ENCODE measurements at places on chromosomes 1 and 21. TPM values are rescaled to one million over a fixed set of nuclear protein-coding genes. Genes with fewer than 3 reads are reported as not detected.

DNA sequence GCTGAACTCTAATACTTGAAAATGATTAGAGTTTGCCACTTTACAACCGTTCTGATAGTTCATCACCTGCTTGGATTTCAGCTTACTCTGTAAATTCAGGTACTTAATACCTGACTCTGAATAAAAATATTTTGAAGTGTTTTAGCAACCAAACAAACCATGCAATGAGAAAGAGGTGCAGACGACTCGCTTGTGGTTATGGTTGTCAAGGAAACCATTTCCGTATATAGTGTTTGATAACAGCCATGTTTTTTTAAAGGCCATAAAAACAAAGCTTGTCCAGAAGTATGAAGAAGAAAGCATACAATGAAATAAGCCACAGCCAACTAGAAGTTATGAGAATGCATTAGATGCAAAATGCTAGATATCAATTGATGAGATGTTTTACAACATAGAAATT is 167.2 kb upstream of the HMCN1 start:
- no peak for DNase-seq

DNA sequence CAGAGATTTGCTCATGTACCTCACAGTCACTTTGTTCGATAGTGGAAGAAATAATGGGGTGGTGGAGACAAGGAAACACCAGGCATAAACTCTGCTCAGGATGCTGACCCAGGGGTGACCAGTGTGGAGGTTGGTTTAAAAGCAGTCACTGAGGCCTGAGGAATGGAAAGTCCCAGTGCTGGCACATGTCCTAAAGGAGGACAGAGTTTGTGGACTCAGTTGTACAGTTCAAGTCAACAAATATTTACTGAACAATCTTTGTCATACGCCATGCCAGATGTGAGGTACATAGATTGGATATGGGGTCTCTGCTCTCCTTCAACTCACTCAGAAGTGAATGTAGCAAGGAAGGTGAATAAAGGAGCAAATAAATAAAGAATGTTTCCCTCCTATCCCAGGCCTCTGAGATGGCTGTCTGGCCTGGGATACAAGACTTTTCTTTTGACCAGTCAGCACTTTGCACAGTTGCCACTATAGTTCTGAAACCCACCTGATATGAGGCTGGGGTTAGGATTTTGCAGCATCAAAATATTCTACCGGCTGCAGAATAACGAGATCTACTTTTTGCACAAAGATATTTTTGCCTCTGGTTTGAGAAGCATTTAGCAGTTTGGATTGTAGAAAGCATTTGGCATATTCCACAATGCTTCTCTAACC is 7.9 kb upstream of the GFI1 start:
- DNase-seq = no peak

DNA sequence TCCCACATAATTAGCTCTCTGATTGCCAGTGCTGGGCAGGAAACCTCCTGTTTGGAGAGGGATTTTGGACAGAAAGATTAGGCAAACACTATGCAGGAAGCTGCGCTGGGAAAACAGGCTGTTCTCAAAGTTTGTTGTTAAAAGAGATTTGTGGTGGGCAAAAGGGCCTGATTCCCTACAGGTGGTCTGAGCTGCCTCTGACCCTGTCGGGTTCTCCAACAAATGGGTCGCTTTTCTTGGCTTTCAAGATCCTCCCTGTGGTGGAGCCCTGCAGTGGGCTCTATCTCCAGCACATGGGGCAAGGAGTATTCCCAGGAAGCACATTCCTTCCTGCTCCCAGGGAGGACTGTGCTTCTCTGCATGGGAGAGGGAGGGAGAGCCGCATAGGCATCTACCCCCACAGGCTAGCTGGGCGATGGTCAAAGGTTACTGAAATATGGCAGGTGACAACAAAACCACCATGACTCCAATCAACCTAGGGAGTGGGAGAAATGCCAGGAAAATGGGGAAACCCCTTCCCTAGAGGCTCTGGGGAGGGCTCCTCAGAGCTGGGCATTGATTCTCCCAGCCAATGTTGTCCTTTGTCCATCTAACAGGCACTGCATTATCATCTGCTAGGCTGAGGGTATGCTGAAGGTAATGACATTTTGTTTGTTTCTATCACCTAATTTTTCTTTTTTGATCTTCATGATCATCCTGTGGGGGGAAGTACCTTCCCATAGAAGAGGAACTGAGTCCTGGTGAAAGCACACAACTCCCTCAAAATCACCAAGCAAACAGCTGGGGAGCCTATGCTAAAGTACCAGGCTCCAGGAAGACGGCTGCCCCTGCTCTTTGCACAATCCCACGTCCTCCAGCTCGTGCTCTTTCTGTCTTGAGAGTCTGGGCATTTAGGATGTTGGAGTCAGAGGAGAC is 85.3 kb downstream of the PLXNA2 start:
- DNase-seq = no peak

DNA sequence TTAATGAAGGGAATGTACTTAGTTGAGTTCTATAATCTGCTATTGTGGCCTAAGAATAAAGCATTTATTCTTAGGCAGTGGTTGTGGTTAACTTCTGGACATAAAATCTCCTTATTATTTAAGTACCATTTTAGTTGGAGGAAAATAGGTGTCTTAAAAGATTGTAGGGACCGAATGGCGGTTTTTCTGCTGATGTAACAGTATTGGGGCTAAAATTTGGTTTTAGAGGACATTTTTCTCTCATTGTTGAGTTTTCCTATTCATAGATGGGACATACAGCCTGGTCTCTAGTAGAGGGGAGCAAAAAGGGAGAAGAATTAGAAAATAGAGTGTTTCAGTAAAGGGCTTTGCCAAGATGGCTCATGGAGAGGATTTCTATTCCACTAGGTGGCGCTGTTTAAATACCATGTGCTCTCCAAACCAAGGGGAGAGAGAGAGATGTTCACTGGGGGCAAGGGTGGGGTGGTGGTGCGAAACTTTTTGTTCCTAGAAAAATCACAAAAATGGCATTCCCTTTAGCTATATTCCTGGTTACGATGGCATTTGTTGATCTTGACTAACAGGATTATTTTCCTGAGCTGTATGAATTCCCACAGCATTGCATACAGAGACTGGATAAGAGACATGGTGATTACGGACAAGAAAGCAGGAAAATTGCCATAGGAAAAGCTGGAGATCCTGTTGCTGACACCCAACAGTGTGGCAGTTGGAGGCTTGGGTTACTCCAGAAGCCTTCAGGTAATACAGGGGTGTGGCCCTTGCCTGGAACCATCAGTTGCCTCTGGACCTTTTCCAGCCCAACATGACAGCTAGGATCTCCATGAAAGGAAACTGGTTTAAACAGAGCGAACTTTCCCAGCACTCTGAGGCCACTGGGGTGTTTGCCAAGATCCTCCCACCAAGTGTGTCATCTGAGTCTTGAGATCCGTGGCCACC is 18.2 kb upstream of the FCGR2A start:
- no peak for DNase-seq

DNA sequence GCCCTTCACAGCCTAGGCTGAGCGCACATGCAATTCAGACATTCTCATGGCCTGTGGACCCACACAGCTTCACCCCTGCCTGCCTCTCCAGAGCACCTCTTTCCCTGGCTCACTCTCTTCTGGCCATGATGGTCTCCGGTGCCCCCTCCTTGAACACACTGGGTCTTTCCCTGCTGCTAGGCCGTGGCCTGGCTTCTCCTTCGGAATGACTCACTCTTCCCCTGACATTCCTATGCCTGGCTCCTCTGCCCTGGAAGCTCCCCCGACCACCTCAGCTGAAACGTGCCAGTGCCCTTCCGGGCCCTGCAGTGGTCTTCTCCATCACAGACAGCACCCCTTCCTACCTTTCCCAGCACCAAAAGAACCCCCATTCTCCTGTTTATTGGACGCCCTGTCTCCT is 28.3 kb downstream of the EPHA8 start:
- DNase-seq = no peak

- DNase-seq = no peak
Observed at GRCh38 chr1:224922404-224923164, 6.9 kb upstream of the DNAH14 start.

- DNase-seq = no peak
Observed at GRCh38 chr1:5975133-5975880, 16.9 kb downstream of the NPHP4 start.

GRCh38 chr1:218182455-218182854 is 102.6 kb upstream of the RRP15 start:
- no peak for DNase-seq

DNA sequence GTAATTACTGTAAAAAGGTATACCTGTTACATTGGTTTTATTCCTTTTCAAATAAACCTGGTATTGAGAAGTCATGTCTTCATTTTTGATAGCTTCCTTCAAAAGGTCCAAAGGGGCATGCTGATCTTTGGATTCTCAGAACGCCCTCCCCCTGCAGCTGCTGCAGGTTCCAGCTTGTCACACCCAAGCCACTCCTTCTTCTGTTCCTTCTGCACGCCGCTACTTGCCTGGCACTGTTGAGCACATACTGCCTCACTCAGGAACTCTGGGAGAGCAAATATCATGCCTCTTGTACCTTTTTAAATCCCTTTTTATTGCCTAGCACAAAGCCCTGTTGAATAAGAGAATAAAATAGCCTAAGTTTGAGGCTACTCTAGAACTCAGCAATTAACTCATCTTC is 136.9 kb downstream of the BARHL2 start:
- no peak for DNase-seq

DNA sequence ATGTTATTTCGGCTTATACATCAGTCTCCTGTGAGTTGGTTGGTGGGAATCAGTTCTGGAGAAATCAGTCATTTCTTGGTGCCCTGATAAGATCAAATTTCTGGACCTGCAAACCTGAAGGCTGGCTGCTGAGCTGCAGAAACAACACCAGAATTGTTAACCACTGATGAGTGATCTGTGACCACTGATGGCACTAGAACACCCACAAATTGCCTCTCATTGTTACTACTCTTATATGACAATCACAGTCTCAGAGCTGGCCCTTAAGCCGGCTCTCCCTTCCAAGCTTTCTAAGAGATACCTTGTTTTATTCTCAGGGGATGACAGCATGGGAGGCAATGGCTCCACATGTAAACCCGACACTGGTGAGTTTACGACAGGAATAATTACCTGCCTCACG is 1.9 kb downstream of the C1orf162 start:
- no peak for DNase-seq

DNA sequence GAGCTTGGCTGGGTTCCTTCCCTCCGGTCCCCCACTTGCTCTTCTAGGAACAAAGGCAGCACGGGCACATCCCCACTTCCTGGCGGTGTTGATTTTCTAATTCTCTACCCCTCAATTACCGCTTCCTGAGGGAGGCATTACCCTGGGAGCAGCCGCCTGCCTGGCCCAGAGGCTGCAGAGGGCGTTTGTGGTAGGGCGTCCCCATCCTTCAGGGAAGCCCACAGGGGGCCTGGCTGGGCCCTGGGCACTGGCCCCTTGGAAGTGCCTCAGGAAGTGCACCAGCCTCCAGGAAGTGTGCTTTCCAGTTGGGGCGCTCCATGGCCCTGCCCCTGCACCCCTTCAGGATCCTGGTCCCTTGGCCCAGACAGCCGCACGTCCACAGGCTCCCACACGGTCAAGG is 42.1 kb upstream of the CASZ1 start:
- no peak for DNase-seq

- DNase-seq = peak; percentile 53
Observed at GRCh38 chr1:29508458-29509107, 272.3 kb downstream of the PTPRU start.

DNA sequence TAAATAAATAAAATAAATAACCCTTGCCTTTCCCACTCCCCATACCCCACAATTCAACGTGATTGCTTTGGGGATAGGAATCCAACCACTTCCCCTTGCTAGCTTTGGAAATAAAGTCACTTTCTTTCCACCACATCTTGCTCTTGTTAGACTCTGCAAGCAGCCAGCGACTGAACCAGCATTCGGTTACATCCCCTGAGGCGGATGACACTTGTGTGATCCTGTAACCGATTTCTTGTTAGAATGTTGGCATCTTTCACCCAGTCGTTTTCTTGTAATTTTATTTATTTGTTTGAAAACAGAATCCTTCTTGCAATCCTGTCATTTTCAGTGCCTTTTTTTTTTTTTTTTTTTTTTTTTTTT is 1.6 kb upstream of the IFNGR2 start:
- no peak for DNase-seq

DNA sequence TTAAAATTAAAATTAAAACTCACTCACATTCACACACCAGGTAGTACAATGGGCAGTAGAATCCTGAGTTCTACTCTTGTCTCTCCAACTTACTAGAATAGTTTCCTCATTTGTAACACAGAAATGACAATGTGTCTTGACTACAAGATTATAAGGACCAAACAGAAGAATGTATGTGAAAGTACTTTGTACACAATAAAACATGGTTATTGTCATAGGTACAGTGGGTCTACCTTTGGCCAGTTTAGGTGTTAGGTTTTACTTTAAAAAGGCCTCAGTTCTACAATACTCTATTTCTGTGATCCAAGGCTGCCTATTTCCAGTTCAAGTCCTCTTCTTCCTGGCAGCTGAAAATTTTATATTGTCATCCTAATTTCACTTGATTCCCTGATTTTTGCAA is 50.2 kb downstream of the LUZP1 start:
- no peak for DNase-seq

- DNase-seq = no peak
Observed at GRCh38 chr1:242530761-242531160, 6.3 kb upstream of the PLD5 start.

GRCh38 chr1:28642056-28642846 is 616 bp downstream of the TAF12 start:
- DNase-seq = no peak

- DNase-seq = no peak
Observed at GRCh38 chr1:8889103-8889846, 10.8 kb upstream of the ENO1 start.

- no peak for DNase-seq
Observed at GRCh38 chr1:206550446-206550845, 43.1 kb downstream of the RASSF5 start.

DNA sequence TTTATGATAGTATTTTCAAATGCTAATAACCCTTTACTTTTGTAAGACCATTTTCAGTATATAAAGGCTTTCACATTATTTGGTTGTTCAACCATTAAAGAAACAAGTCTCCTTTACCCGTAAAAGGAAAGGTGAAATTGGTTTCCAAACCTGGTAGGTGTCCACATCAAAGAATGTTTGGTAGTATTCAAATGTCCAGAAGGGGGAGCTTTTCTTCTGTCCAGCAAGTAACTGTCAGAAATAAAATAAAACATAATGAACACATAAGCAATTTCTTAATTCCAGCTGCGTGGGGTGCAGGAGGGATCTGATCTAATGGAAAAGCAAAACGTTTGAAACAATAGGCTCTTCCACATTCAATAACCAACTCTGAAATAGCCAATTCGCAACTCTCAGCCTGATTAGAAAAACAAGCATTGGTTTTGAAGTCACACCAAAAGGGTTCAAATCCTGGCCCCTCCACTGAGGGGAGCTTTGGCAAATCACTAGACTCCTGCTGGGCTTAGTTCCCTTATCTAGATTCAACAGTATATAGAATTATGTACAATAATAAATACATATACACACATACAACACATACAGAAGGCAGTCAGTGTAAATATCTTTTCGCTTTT is 11.0 kb downstream of the YIPF1 start:
- DNase-seq = no peak

- DNase-seq = no peak
Observed at GRCh38 chr1:105544475-105544874, 1512.0 kb upstream of the PRMT6 start.

- no peak for DNase-seq
Observed at GRCh38 chr1:183926983-183927382, 110.5 kb downstream of the COLGALT2 start.

The OXCT2 gene
- total RNA-seq = not detected

The KAZN gene
- 47.1 TPM for total RNA-seq

The MTARC2 gene
- total RNA-seq = 27.9 TPM

The TP73 gene
- 0.16 TPM for total RNA-seq

The BMP8B gene
- not detected for total RNA-seq

The ARMH1 gene
- total RNA-seq = 2.7 TPM

The PRDM16 gene
- total RNA-seq = 7.4 TPM

The HES5 gene
- 0.29 TPM for total RNA-seq

The ARHGEF10L gene
- total RNA-seq = 26.0 TPM

The TFF1 gene
- total RNA-seq = not detected

All from osteocyte (in vitro differentiated cells).